Activated B cell treated with CpG ODN at 0.5 μM for 24 hours (primary cell): ENCODE measurements at places on chromosomes 5 and 9. TPM values are rescaled to one million over a fixed set of nuclear protein-coding genes. Genes with fewer than 3 reads are reported as not detected.
A peak's percentile ranks its signal among the peaks of the same experiment; 100 is the strongest.

- H3K4me3 ChIP-seq = no peak overlapping the region
- H3K36me3 ChIP-seq = no peaks in the 10 kb centered on the region
- no peaks in the 10 kb centered on the region for H3K27me3 ChIP-seq
- no peak for DNase-seq
- H3K4me1 ChIP-seq = no peaks in the 10 kb centered on the region
Measured at GRCh38 chr5:147565524-147565923, 55.7 kb upstream of the DPYSL3 start.

DNA sequence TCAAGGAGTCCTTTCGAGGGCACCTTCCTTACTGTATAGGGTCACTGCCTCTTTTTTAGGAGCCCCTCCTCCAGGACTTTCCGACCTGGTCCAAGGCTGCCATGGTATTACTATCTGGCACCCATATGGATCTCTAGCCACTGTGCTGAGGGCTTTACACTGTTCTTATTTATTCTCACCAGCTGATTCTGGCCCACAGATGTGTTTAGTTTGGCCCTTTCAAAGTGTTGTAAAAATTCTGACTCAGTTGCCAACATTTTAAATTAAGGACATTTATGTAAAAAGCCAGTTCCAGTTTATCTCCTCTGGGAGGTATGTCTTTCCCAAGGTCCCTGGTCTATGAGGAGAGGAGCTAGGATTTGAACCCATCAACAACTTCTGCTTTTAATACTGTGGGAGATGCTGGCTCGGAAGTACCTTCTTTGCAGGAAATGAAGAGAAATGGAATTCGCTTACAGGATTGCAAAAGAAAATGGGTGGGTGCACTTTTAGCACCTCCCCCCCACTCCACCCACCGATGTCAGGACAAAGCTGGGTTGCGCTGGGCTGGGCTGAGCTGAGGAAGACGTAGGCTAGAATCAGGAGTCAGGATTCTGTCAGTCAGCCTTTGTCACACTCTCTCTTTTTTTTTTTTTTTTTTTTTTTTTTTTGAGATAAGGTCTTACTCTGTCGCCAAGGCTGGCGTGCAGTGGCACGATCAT is 7.8 kb downstream of the JADE2 start:
- H3K27me3 ChIP-seq = no peaks in the 10 kb centered on the region
- H3K36me3 ChIP-seq = peaks cover 64% of the 10 kb centered on the region
- DNase-seq = no peak
- H3K4me3 ChIP-seq = no peak overlapping the region
- peaks cover 95% of the 10 kb centered on the region for H3K4me1 ChIP-seq

GRCh38 chr9:114621561-114621960 is 10.5 kb downstream of the TMEM268 start:
- no peak for DNase-seq
- peak overlapping the region; percentile 46 for H3K27ac ChIP-seq
- H3K36me3 ChIP-seq = peaks cover 62% of the 10 kb centered on the region
- no peak overlapping the region for H3K4me3 ChIP-seq

Gene HMCN2
- not detected in 2 replicates for total RNA-seq

GRCh38 chr5:1111241-1111726 is 579 bp downstream of the SLC12A7 start:
- H3K4me3 ChIP-seq = peak overlapping the region; percentile 86
- no peak overlapping the region for H3K27ac ChIP-seq
- DNase-seq = no peak
- peaks cover 41% of the 10 kb centered on the region for H3K4me1 ChIP-seq

DNA sequence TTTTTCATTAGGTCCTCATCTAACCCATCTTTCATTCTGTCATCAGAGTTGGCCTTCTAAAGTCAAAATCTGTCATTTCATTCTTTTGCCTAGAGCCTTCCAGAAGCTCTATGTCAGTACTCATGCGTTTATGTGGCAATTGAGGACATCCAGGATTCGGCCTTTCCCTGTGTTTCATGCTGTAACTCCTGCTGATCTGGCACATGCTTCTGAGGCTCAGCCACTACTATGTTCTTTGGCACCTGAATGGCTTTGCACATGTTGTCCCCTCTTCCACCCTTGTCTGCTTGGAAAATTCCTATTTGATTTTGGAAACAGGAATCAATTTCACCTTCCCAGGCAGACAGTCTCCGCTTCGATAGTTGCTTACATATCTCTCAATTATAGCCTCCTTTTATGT is 84.9 kb downstream of the GDNF start:
- no peaks in the 10 kb centered on the region for H3K27me3 ChIP-seq
- H3K4me3 ChIP-seq = no peak overlapping the region
- no peak overlapping the region for H3K27ac ChIP-seq
- DNase-seq = no peak
- H3K36me3 ChIP-seq = peaks cover 50% of the 10 kb centered on the region
- H3K4me1 ChIP-seq = no peaks in the 10 kb centered on the region

GRCh38 chr9:86458191-86458855 is 104.1 kb upstream of the TUT7 start:
- H3K36me3 ChIP-seq = no peaks in the 10 kb centered on the region
- H3K27me3 ChIP-seq = peaks cover 3% of the 10 kb centered on the region
- H3K4me3 ChIP-seq = no peak overlapping the region
- H3K27ac ChIP-seq = no peak overlapping the region
- DNase-seq = no peak
- no peaks in the 10 kb centered on the region for H3K4me1 ChIP-seq

- H3K27me3 ChIP-seq = no peaks in the 10 kb centered on the region
- no peak overlapping the region for H3K27ac ChIP-seq
- DNase-seq = no peak
- H3K36me3 ChIP-seq = no peaks in the 10 kb centered on the region
- no peak overlapping the region for H3K4me3 ChIP-seq
Measured at GRCh38 chr9:81564632-81565031, 124.7 kb downstream of the TLE1 start.

Gene RBM27
- 24.4 and 28.5 TPM in 2 replicates for total RNA-seq

DNA sequence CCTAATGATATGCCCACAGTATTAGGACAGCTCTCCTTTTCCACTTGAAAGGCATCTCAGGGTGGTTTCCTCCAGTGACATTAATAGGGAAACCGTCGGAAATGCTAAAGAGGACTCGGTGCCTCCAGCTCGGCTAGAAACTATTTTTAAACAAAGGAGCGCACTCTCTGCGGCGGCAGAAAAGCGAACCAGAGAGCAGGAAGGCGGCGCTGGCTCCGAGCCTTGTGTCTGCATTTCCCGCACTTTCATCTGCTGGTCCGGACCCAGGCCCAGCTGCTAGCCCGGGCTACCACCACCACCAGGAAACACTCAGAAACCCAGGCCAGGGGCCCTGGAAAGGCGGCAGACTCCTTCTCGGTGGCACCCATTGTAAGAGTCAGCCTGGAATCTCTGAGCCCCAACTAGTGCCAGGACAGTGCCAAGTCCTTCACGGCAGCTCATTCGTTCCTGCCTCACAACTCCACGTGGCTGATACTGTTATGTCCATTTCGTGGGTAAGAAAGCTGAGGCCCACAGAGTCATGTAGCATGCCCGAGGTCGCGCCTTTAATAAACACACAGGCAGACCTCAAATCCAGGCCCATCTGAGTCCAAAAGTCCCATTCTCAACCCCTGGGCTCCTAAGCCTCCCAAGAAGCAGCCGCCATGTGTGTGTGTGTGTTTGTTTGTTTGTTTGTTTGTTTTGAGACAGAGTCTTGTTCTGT is 73.9 kb downstream of the VAV2 start:
- H3K4me1 ChIP-seq = peaks cover 58% of the 10 kb centered on the region
- H3K4me3 ChIP-seq = no peak overlapping the region

DNA sequence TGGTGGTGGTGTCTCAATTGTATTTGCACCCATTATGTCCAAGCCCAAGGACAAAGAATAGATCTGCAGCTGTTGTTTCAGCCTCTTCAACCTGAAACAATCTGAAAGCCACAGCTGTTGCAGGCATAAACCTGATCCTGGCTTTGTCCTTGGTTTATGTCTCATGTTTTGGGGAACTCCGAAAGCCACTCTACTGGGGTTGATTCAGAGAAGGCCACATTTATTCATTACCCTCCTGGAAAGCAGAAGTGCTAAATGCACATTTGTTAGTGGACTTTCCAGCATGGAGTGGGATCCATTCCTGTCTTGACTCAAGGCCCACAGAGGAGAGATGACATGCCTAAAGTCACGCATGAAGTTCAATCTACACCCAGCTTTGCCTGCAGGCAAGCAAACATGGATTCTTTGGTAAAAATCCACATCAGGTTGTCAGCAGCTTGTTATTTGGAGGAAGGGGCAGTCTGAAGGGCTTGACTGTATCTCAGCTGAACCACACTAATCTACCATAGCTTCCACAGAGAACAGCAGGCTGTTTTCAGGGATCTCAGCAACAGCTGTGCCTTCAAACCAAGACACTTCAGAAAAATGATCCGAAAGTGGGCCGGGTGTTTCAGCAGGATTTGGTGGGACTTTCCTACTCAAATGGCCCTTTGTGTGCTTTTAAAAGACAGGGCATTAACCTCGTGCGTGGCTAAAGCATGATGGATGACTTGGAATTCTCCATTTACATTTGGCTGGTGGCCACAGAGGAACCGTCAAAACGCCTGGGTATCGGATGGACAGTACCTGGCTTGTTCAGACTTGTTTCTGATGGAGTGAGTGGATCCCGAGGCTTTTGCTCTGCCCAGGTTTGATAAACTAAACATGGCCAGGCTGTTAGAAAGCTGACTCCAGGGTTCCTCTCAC is 36.2 kb upstream of the ADAM19 start:
- no peak overlapping the region for H3K4me3 ChIP-seq
- DNase-seq = no peak
- peaks cover 58% of the 10 kb centered on the region for H3K4me1 ChIP-seq

GRCh38 chr9:131500939-131501541 is 1.7 kb upstream of the POMT1 start:
- H3K27ac ChIP-seq = no peak overlapping the region
- peak overlapping the region; percentile 52 for H3K4me3 ChIP-seq
- H3K27me3 ChIP-seq = no peaks in the 10 kb centered on the region
- H3K36me3 ChIP-seq = peaks cover 36% of the 10 kb centered on the region
- DNase-seq = no peak

GRCh38 chr5:168647083-168647482 is 67.9 kb upstream of the PANK3 start:
- no peak for DNase-seq
- no peaks in the 10 kb centered on the region for H3K36me3 ChIP-seq
- H3K27ac ChIP-seq = no peak overlapping the region
- H3K4me3 ChIP-seq = no peak overlapping the region
- H3K27me3 ChIP-seq = peaks cover 2% of the 10 kb centered on the region
- no peaks in the 10 kb centered on the region for H3K4me1 ChIP-seq

Gene ST8SIA4
- total RNA-seq = 105 and 125 TPM in 2 replicates

- DNase-seq = no peak
- no peak overlapping the region for H3K4me3 ChIP-seq
- no peaks in the 10 kb centered on the region for H3K27me3 ChIP-seq
- H3K4me1 ChIP-seq = no peaks in the 10 kb centered on the region
- no peaks in the 10 kb centered on the region for H3K36me3 ChIP-seq
- no peak overlapping the region for H3K27ac ChIP-seq
Measured at GRCh38 chr9:71384343-71384742, 262.9 kb upstream of the TRPM3 start.

- H3K27ac ChIP-seq = no peak overlapping the region
- peaks cover 9% of the 10 kb centered on the region for H3K4me1 ChIP-seq
- H3K4me3 ChIP-seq = no peak overlapping the region
- no peaks in the 10 kb centered on the region for H3K27me3 ChIP-seq
Measured at GRCh38 chr9:6845880-6846279, 88.1 kb downstream of the KDM4C start.

- no peak for DNase-seq
- H3K27me3 ChIP-seq = no peaks in the 10 kb centered on the region
- H3K4me1 ChIP-seq = peaks cover 18% of the 10 kb centered on the region
- H3K36me3 ChIP-seq = peaks cover 8% of the 10 kb centered on the region
- no peak overlapping the region for H3K27ac ChIP-seq
- H3K4me3 ChIP-seq = no peak overlapping the region
Measured at GRCh38 chr9:3497401-3497800, 28.4 kb downstream of the RFX3 start.

Gene PTPN3
- total RNA-seq = 0.05 and 0.09 TPM in 2 replicates

Gene GLDC
- total RNA-seq = 2.3 and 2.6 TPM in 2 replicates

DNA sequence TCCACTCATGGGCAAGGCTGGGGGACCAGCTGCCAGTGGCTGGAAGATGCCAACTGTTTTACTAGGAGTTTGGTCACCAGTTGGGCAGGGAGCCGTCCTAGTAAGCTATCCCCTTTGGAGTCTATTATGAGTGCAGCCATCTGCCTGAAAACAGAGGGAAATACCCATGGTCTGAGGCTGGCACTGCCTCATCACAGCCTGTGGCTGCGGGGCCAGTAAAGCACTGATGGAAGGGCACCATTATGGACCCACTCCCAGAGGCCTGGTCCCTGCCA is 187.2 kb upstream of the PANK3 start:
- DNase-seq = no peak
- no peaks in the 10 kb centered on the region for H3K36me3 ChIP-seq
- H3K27ac ChIP-seq = no peak overlapping the region
- H3K4me3 ChIP-seq = no peak overlapping the region
- H3K27me3 ChIP-seq = no peaks in the 10 kb centered on the region

GRCh38 chr5:139639619-139640380 is 8.3 kb upstream of the CXXC5 start:
- no peak overlapping the region for H3K4me3 ChIP-seq
- H3K4me1 ChIP-seq = peaks cover 80% of the 10 kb centered on the region
- peak overlapping the region; percentile 73 for H3K27ac ChIP-seq
- no peak for DNase-seq
- no peaks in the 10 kb centered on the region for H3K27me3 ChIP-seq

DNA sequence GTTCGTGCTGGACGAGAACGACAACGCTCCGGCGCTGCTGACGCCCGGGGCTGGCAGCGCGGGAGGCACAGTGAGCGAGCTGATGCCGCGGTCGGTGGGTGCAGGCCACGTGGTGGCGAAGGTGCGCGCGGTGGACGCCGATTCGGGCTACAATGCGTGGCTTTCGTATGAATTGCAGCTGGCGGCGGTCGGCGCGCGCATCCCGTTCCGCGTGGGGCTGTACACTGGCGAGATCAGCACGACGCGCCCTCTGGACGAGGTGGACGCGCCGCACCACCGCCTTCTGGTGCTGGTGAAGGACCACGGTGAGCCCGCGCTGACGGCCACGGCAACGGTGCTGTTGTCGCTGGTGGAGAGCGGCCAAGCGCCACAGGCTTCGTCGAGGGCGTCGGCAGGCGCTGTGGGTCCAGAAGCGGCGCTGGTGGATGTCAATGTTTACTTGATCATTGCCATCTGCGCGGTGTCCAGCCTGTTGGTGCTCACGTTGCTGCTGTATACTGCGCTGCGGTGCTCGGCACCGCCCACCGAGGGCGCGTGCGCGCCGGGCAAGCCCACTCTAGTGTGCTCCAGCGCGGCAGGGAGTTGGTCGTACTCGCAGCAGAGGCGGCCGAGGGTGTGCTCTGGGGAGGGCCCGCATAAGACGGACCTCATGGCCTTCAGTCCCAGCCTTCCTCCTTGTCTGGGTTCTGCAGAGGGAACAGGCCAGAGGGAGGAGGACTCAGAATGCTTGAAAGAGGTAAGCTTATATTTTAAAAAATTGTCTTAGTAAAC is 2.2 kb downstream of the PCDHA13 start:
- no peaks in the 10 kb centered on the region for H3K4me1 ChIP-seq
- H3K27ac ChIP-seq = no peak overlapping the region
- H3K27me3 ChIP-seq = peaks cover 9% of the 10 kb centered on the region
- no peak for DNase-seq

Gene IL4
- total RNA-seq = not detected in 2 replicates

GRCh38 chr5:131538177-131538593 is 96.8 kb downstream of the RAPGEF6 start:
- H3K4me3 ChIP-seq = no peak overlapping the region
- peaks cover 43% of the 10 kb centered on the region for H3K4me1 ChIP-seq
- no peak for DNase-seq
- H3K27ac ChIP-seq = no peak overlapping the region
- peaks cover 41% of the 10 kb centered on the region for H3K36me3 ChIP-seq
